ENCODE measurements at places on chromosomes 1 and 21.
A peak's percentile ranks its signal among the peaks of the same experiment; 100 is the strongest.

- no peak for DNase-seq
Observed at GRCh38 chr1:12052008-12052573, 11.0 kb upstream of the TNFRSF8 start.

DNA sequence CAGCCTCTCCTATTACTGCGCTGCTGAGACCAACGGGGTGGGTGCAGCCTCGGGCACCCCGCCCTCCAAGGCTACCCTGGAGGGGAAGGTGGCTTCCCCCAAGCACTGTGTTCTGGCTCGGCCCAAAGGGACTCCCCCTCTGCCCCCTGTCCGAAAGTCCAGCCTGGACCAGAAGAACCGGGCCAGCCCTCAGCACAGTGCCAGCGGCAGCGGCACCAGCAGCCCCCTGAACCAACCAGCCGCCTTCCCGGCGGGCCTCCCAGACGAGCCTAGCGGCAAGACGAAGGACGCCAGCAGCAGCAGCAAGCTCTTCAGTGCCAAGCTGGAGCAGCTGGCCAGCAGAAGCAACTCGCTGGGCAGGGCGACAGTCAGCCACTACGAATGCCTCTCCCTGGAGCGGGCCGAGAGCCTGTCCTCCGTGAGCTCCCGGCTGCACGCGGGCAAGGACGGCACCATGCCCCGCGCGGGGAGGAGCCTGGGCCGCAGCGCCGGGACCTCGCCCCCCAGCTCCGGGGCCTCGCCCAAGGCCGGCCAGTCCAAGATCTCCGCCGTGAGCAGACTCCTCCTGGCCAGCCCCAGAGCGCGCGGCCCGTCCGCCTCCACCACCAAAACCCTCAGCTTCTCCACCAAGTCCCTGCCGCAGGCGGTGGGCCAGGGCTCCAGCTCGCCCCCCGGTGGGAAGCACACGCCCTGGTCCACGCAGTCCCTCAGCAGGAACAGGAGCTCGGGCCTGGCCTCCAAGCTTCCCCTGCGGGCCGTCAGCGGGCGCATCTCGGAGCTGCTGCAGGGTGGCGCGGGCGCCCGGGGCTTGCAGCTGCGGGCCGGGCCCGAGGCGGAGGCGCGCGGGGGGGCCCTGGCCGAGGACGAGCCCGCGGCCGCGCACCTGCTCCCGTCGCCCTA is 533.1 kb downstream of the KIF26B start:
- no peak for DNase-seq

DNA sequence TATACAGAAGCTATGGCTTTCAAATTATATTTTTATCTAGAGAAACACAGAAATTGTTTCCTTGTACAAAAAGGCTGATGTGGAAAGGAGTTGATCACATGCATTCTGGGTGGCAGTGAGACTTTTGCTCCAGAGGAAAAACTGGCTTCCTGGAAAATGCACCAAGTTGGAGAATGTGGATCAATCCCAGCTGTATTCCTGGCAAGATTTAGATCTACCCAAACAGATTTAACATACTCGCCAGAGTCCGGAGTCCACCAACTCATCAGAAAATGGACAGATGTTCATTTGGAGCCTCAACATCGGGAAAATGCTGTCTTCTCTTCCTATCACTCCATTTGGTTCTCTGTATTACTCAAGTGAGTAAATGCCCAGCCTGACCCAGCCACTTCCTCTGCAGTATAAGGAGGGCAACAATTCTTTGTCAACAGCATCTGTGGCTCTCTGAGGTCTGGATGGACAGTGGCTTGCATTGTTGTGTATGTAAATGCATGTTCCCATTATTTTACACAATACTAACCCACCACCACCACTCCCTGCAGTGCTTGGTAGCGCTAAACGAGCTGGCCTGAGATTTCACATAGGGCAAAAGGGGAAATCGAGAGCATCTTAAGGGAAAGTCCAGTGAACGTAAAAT is 226.2 kb upstream of the IRF2BP2 start:
- no peak for DNase-seq

GRCh38 chr1:204583909-204584632 is 67.9 kb downstream of the MDM4 start:
- peak; percentile 87 for DNase-seq

DNA sequence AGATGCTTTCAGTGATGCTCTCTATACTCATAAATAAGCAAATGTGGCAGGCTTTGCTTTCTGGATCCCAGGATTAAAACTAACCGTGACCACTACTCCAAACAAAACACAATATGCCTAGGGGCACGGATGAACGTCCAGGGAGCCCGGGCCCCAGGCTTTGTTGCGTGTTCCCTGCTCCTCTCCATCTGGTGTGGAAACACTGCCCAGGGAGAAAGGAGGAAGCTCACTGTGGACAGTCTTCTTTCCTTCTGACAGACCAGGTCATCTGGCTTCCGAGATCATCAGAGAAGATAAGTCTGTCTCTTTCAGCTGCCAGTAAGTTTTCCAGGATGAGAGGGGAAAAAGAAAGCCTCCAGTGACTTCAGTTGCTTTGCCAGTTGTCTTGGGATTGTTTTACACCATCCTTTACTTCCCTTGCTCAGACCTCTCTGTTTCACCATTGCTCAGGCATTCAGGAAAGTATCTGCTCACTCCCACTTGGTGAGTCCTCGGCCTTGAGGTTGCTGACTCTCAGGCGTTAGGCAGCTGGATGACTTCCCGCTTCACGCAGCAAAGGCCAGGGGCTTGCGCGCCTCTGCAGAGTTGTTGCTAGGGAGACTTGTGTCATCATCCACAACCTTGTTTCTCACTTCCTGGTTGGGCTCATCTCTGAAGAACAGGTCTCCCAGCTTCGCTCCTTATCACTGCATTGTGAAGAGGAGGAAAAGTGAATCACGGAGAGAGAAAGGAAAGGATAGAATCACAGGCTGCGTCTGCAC is 20.6 kb upstream of the PGD start:
- no peak for DNase-seq

- peak; percentile 54 for DNase-seq
Observed at GRCh38 chr1:229380536-229381160, 37.8 kb upstream of the CCSAP start.

GRCh38 chr1:205028924-205029323 is 14.1 kb upstream of the CNTN2 start:
- no peak for DNase-seq

DNA sequence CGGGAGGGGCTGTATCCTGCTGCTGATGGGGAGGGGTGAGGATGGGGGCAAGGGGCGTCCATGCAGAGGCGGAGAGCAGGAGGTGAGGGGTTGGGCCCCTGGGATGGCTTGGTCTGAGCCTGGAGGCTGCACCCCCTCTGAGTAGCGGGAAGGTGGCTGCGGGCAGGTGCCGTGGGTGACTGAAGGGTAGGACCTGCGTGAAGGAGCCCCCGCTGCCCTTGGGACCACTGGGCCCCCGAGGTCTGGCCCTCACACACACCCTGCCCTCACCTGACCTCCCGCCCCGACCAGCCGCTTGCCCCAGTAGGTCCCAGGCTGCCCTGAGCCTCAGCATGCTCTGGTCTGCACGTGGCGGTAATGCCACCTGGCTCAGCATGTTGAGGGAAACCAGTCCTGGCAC is 12.8 kb upstream of the SKI start:
- no peak for DNase-seq

DNA sequence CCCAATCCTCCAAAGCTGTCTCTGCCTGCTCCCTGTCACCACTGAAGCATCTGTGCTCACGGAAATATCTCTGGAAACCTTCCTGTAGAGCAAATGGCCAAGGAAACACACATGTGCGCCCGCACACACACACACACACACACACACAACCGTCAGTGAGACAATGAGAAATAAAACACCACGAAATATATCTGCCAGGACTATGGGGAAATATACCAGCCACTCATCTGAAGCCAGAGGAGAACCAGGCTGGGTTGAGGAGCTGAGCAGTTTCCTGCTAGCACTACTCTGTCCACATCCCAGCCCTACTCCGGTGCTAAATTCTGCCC is 25.1 kb upstream of the PLXNA2 start:
- DNase-seq, result no peak

DNA sequence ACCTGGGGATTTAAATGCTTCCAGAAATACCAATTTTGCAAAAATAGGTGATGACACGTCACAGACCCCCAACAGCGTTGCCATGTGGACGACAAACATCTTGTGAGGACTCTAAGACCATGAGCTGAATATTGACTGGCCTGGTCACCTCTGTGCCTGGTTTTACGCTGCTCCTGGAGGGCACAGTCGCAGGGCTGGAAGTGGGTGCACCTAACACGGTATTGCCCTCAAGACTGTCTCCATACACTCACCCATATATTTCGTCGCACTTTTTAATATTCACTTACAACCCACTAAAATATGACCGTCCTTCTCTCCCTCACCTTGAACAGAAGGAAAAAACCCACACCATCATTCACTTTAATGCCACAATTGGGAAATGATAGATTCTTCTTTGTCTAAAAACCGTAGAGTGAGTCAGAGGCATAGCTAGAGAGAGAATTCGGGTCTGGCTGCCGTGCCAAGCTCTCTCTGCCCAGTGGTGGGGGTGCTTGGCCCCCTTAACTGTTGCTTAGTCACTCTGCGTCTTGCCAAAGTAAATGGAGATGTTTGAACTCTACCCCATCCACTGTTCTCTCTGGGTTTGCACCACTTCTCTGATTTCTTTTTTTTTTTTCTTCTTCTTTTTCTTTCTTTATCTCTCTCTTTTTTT is 40.8 kb upstream of the UTS2 start:
- no peak for DNase-seq

DNA sequence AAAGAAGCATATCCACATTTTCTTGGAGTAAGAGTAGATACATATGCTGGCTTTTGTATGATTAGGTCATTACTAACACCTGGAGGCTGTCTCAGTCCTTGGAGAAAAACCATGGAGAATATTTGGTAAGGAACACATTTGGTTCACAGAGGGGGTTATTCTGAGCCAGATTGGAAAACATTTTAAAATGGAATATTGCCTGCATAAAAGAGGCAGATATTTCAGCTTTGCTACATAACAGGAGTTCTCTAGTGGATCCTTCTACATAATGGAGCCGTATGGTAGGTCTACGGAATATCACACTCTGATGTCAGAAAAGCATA is 415.1 kb downstream of the ADGRL2 start:
- DNase-seq, result no peak

DNA sequence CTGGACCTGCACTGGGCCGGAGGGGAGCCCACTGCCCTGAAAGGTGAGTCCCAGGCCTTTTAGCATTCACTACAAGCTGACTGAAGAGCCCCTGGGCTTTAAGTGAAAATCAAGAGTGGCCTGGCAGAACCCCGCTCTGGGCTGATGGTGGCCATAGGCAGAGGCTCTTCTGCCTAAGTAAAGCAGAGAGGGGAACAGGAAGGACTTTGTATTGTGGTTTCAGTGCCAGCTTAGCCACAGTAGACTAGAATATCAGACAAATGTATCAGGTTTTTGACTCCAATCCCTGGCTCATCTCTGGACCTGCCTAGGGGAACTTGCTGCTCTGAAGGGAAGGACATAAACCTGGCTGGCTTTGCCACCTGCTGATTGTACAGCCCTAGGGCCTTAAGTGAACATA is 10.2 kb upstream of the HENMT1 start:
- no peak for DNase-seq

DNA sequence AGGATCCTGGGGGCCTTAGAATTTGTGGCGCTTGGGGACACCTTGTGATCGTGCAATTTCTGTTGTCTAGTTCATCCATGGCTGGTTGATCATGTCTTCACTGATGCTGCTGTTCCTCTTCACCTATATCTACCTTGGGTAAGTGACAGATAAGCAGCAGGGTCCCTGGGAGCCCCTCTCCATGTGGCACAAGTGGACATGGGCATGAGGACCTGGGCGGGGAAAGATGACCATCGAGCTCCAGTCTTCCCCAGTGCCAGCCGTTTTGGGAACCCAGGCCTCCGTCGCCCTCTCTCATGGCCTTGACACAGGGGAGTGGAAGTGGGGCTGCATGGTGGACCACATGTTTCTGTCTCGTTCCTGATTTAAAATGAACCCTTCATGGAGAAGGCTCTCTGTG is 17.6 kb downstream of the PSEN2 start:
- no peak for DNase-seq

GRCh38 chr1:234368320-234369032 is 4.8 kb upstream of the COA6 start:
- DNase-seq, result no peak

- DNase-seq, result no peak
Observed at GRCh38 chr1:43492826-43493225, 37.9 kb upstream of the PTPRF start.

- peak; percentile 64 for DNase-seq
Observed at GRCh38 chr1:89254658-89255287, 17.9 kb downstream of the GBP5 start.
